ENCODE measurements at places on chromosomes 4 and X. TPM values are rescaled to one million over a fixed set of nuclear protein-coding genes. Genes with fewer than 3 reads are reported as not detected.

GRCh38 chrX:118152721-118153120 is 36.1 kb upstream of the KLHL13 start:
- no peak for DNase-seq
- H3K27me3 ChIP-seq, result no peaks in the 10 kb centered on the region
- H3K4me3 ChIP-seq, result no peak overlapping the region
- no peaks in the 10 kb centered on the region for H3K4me1 ChIP-seq
- no peak overlapping the region for H3K27ac ChIP-seq

The CXorf65 gene
- total RNA-seq, result 12.7 TPM

The HCCS gene
- total RNA-seq, result 22.3 TPM

The AFF2 gene
- 0.13 TPM for total RNA-seq

The GPRASP1 gene
- 1.1 TPM for total RNA-seq

DNA sequence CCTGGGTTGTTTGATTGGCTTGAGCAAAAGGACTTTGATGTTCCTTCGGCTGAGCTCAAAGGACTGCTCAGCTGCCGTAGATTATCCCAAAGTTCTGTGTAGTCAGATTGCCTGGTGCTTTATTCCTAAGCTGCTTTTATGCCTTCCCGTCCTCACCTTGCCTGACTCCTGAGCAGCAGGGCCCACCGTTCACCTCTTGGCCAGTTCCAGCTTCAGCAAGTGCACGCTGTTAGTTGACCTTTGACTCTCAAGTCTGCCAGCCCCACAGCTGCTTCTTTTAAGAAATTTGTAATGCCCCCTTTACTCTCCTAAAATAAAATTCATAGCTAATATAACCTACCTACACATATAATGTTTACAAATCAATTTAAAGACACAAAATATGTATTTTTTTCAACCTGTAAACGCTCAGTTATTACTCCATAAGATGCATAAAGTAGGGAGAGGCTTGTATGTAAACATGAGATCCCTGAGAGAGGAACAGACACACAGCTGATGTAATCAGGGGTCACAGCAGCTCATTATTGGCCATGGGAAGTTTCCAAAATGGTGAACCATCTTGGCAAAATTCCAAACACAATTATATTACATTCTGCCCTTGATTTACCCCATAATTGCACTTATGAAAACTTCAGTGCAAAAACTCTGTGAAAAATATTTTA is 28.6 kb downstream of the UCHL1 start:
- no peak overlapping the region for H3K4me3 ChIP-seq
- H3K27ac ChIP-seq, result no peak overlapping the region
- no peak for DNase-seq
- H3K36me3 ChIP-seq, result no peaks in the 10 kb centered on the region
- no peaks in the 10 kb centered on the region for H3K27me3 ChIP-seq
- no peaks in the 10 kb centered on the region for H3K4me1 ChIP-seq

GRCh38 chrX:109952050-109952449 is 50.9 kb upstream of the TMEM164 start:
- no peaks in the 10 kb centered on the region for H3K36me3 ChIP-seq
- no peak for DNase-seq
- no peaks in the 10 kb centered on the region for H3K27me3 ChIP-seq
- H3K27ac ChIP-seq, result no peak overlapping the region

The SPIN4 gene
- total RNA-seq, result 13.8 TPM

GRCh38 chr4:121749225-121749624 is 15.7 kb downstream of the SMIM43 start:
- no peaks in the 10 kb centered on the region for H3K36me3 ChIP-seq
- H3K27ac ChIP-seq, result no peak overlapping the region
- H3K4me1 ChIP-seq, result no peaks in the 10 kb centered on the region
- peaks cover 15% of the 10 kb centered on the region for H3K27me3 ChIP-seq

DNA sequence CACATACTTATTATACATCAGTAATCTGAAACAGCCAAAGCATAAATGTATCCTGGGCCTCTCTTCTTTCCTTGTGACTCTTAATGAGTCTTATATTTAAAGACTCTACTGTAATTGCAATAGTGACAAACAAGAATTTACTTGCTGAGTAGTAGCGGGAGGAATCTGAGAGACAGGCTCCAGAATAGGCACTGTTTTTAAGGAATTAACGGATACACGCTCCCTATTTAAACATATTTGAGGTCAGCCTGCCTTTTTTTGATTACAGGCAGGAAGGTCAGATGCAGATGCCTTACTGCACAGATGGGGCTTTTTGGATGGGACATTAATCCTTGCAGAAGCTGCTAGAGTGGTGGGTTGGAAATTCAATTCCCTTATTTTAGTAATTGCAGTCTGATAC is 196.3 kb upstream of the ANXA3 start:
- peaks cover 25% of the 10 kb centered on the region for H3K27me3 ChIP-seq
- no peaks in the 10 kb centered on the region for H3K4me1 ChIP-seq
- H3K27ac ChIP-seq, result no peak overlapping the region
- no peak for DNase-seq
- H3K4me3 ChIP-seq, result no peak overlapping the region

GRCh38 chr4:17092736-17093437 is 194.4 kb upstream of the LDB2 start:
- H3K4me3 ChIP-seq, result no peak overlapping the region
- no peaks in the 10 kb centered on the region for H3K36me3 ChIP-seq
- peaks cover 11% of the 10 kb centered on the region for H3K4me1 ChIP-seq
- no peak for DNase-seq
- no peak overlapping the region for H3K27ac ChIP-seq

The HPGD gene
- total RNA-seq, result 16.5 TPM

DNA sequence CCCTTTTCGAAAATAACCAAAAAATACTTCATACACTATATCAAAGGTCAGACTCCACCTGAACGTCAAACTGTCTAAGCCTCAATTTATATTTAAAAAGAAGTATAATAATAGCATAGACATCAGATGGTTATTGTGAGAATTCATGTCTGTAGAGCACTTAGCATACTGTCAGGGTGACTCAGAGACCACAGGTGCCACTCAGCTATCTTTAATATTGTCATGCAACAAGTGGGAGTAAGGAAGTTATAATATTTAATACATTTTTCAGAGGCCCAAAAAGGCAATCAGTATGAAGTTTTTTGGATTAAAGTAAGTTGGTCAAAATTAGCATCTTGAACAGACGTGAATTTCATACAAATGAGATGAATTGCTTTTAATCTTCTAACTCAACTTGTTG is 93.3 kb downstream of the PHOX2B start:
- no peak overlapping the region for H3K4me3 ChIP-seq
- DNase-seq, result no peak
- H3K27ac ChIP-seq, result no peak overlapping the region
- no peaks in the 10 kb centered on the region for H3K4me1 ChIP-seq
- no peaks in the 10 kb centered on the region for H3K36me3 ChIP-seq

- H3K36me3 ChIP-seq, result no peaks in the 10 kb centered on the region
- H3K27ac ChIP-seq, result no peak overlapping the region
- no peaks in the 10 kb centered on the region for H3K4me1 ChIP-seq
Observed at GRCh38 chrX:146351620-146352019, 458.0 kb upstream of the CXorf51B start.
